Astrocyte of the cerebellum (primary cell): ENCODE measurements at places on chromosomes 5 and 9.

DNA sequence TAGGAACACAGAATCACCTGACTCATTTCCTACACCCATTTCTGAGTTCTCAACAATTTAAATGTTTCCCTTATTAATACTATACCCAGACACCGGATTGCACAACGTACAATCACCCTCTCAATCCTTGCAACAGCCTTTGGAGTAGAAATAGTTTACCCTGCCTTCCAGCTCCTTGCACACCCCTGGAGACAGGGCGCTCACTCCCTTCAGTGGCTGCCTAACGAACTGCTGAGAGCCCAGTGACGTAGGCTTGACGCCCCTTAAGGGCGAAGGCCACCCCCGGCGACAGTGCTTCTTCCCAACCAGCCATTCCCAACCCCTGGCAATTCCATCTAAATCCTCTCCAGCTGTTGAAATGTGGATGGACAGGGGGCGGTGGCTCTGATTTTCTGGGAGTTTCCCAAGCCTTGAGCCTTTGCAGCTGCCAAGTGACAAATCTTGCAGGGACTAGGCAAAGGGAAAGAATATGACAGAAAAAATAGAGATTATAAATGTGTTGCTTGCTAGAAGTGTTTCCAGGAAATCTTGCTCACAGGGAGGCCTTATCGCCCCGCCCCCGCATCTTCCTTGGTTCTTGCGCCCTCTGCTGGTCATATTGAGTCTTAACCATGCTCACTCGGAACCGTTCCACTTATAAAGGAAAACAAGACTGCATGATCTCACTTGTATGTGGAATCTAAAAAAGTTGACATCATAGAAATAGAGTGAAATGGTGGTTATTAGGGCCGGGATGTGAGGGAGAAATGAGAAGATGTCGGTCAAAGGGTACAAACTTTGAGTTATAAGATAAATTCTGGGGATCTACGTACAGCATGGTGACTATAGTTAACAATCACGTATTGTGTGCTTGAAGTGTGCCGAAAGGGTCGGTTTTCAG is 7.6 kb upstream of the BARX1 start:
- peak; percentile 73 for DNase-seq

GRCh38 chr5:139058121-139058520 is 140.0 kb downstream of the SIL1 start:
- DNase-seq = peak; percentile 67

GRCh38 chr9:89508951-89509615 is 11.2 kb upstream of the SEMA4D start:
- no peak for DNase-seq

GRCh38 chr5:152016421-152016820 is 91.8 kb upstream of the GLRA1 start:
- no peak for DNase-seq

DNA sequence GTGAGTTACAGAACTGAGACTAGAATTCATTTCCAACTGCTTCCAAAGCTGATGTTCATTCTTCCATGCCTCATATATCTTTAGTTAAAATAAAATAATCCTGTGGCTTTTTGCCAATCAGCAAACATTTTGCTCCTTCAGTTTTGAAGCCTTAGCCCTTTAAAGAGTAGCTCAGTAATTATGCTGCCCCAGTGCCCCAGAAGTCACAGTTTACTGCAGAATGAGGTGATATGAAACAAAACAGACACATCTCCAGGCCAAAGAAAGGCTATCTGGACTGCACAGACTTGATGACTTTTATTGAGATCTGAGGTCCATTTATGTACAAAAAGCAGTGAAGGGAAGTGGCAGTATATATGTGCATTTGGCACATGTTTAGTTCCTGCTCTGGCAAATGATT is 285.8 kb upstream of the ZNF462 start:
- no peak for DNase-seq
